ENCODE measurements at places on chromosomes 1 and 21. TPM values are rescaled to one million over a fixed set of nuclear protein-coding genes. Genes with fewer than 3 reads are reported as not detected.

DNA sequence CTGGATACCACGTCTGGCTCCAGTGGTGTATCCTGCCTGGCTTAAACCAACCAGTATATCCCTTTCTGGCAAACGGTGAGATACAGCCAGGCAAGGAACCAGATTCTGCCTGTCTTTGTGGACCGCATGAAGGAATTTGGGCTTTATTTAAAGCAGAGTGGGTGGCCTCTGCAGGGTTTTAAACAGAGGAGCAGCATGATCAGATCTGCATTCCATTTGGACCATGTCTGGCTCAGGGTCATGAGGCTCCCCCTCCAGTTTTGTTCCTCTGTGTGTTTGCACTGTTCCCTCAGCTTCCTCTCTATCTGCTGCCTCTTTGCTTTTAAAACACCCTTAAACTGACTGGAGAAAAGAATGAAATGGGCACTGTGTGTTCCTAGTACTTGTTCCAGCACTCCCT, 195.0 kb downstream of the GIPC2 start:
- peaks cover 6% of the 10 kb centered on the region for H3K27me3 ChIP-seq
- H3K36me3 ChIP-seq: peaks cover 1% of the 10 kb centered on the region

The KDF1 gene
- total RNA-seq: 26.1 TPM

DNA sequence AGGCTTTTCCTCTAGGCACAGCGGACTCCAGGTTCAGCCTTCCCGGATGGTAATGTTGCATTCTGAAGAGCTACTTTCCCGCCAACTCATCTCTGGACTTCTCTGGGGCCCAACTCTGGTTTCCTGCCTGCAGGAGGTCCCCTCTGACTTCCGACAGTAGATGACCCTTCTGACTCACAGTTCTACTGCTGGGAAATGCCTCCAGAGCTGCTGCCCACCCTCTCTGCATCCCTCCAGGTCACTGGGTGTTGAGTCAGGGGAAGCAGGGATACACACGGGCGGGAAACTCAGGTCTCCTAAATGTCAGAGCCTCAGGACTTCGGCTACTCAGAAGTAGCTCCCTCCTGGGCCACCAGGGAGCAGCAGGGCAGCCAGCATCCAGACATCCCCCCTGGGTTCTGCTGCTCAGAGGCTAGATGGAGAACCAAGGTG, 2.1 kb upstream of the KIF21B start:
- DNase-seq: no peak
- H3K4me1 ChIP-seq: peaks cover 17% of the 10 kb centered on the region
- no peak overlapping the region for H3K27ac ChIP-seq
- H3K27me3 ChIP-seq: peaks cover 21% of the 10 kb centered on the region
- no peak overlapping the region for H3K4me3 ChIP-seq
- no peaks in the 10 kb centered on the region for H3K36me3 ChIP-seq

- no peaks in the 10 kb centered on the region for H3K27me3 ChIP-seq
- H3K4me1 ChIP-seq: peaks cover 25% of the 10 kb centered on the region
- H3K27ac ChIP-seq: peak overlapping the region; percentile 19
- no peak for DNase-seq
- H3K36me3 ChIP-seq: no peaks in the 10 kb centered on the region
- no peak overlapping the region for H3K4me3 ChIP-seq
Measured at GRCh38 chr1:204295671-204296070, 64.1 kb downstream of the PLEKHA6 start.

DNA sequence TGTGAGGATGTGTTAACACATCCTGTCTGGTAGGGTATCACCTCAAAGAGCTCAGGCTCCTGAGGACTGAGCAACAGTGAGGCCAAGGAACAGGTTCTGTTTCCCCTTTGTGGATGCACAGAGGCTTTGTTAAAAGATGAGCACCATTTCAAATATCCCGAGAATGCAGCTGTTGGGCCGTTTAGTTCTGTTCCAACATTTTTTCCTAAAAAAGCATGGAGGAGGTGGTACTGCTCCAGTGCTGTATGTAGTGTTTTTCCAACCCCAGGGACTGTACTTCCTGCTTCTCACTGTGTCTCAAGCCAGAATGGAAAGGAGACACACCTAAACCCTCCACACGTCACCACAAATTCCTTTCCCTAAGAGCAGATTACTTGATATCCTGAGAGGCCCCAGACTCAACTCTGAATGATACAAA, 53.8 kb upstream of the BCL10 start:
- H3K27ac ChIP-seq: no peak overlapping the region
- no peak overlapping the region for H3K4me3 ChIP-seq
- H3K4me1 ChIP-seq: peaks cover 9% of the 10 kb centered on the region
- H3K36me3 ChIP-seq: peaks cover 4% of the 10 kb centered on the region

The TMEM61 gene
- total RNA-seq: 1.3 TPM

GRCh38 chr1:236734141-236734765, 48.0 kb downstream of the ACTN2 start:
- H3K4me1 ChIP-seq: peaks cover 19% of the 10 kb centered on the region
- peaks cover 2% of the 10 kb centered on the region for H3K36me3 ChIP-seq
- no peak for DNase-seq
- no peak overlapping the region for H3K4me3 ChIP-seq
- H3K27me3 ChIP-seq: peaks cover 82% of the 10 kb centered on the region

DNA sequence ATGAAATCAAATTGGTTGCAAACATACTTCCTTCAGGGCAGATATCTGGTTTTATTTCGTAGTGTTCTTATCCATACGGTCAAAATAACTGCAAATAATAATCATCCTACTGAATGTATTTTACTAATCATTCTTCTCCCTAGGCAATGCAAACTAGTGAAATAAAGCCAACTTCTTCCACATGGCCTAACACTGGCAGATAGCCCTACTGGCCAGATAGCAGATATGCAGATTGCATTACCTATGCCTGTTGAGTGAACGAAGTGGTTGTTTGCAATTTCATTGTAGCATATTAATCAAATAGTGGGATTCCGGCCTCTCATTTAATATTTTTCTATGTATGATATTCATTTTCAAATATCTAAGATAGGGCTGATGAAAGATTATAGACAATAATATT, 116.2 kb downstream of the CENPF start:
- peaks cover 9% of the 10 kb centered on the region for H3K27me3 ChIP-seq
- no peak overlapping the region for H3K27ac ChIP-seq

GRCh38 chr1:172375211-172375631, 45.3 kb upstream of the C1orf105 start:
- no peaks in the 10 kb centered on the region for H3K36me3 ChIP-seq
- H3K27ac ChIP-seq: no peak overlapping the region
- no peaks in the 10 kb centered on the region for H3K27me3 ChIP-seq
- no peak overlapping the region for H3K4me3 ChIP-seq
- no peak for DNase-seq

- no peaks in the 10 kb centered on the region for H3K36me3 ChIP-seq
- H3K4me1 ChIP-seq: peaks cover 5% of the 10 kb centered on the region
- no peak overlapping the region for H3K27ac ChIP-seq
- H3K27me3 ChIP-seq: peaks cover 25% of the 10 kb centered on the region
- no peak for DNase-seq
Measured at GRCh38 chr1:205950280-205950679, 7.0 kb upstream of the SLC26A9 start.

GRCh38 chr1:233290396-233291034, 5.0 kb downstream of the PCNX2 start:
- DNase-seq: no peak
- H3K36me3 ChIP-seq: peaks cover 2% of the 10 kb centered on the region
- H3K4me1 ChIP-seq: peaks cover 7% of the 10 kb centered on the region

- peaks cover 7% of the 10 kb centered on the region for H3K27me3 ChIP-seq
- H3K4me1 ChIP-seq: no peaks in the 10 kb centered on the region
- no peak for DNase-seq
- no peaks in the 10 kb centered on the region for H3K36me3 ChIP-seq
- H3K27ac ChIP-seq: no peak overlapping the region
Measured at GRCh38 chr1:201429736-201430501, 8.4 kb upstream of the TNNI1 start.

DNA sequence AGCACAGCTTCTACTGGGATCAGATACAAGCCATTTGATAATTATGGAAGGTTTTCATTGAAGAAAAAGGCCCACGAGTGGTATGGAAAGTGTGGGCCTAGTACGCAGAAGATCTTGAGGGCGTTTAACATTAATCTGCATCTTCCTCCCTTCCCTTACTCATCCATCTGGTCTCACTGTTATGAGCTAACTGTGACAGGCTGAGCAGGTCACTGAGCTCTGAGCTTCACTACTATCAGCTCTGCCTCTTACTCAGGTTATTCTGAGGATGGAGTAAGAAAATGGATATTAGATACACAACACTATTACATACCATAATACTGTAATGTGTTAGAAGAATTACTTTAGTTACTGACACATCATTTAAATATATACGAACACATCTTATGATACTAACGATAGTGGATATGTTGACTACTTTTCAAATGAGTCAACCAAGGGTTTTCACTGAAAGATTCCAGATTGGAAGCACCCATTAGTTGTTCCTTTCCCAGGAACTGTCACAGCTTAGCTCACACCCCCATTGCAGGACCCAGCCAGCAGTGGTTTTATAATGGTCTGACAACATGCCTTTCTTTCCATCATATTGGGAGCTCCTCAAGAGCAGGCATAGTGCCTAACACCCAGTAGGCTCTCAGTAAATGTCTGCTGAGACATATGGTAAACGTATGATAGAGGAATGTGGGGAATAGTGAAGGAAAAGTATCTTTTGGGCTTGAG, 97.8 kb upstream of the C8B start:
- H3K4me3 ChIP-seq: no peak overlapping the region
- DNase-seq: no peak
- peaks cover 37% of the 10 kb centered on the region for H3K4me1 ChIP-seq
- no peaks in the 10 kb centered on the region for H3K36me3 ChIP-seq
- H3K27me3 ChIP-seq: peaks cover 28% of the 10 kb centered on the region

DNA sequence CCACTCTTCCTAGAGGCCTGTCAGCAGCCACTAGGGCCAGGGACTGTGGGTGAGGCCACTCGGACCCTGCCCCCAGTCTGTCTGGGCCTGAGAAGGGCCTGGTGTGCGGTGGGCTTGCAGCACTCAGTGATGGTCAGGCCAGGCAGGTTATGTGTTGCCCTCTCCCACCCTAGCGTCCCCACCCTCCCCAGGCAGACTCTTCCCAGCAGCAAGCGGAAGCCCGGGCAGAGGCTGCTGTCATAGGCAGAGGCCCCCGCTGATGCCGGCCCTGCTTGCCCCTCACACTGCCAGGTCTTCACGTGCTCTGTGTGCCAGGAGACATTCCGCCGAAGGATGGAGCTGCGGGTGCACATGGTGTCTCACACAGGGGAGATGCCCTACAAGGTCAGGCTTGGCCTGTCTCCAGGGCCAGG, 6.6 kb downstream of the ZBTB48 start:
- peaks cover 4% of the 10 kb centered on the region for H3K36me3 ChIP-seq
- peaks cover 12% of the 10 kb centered on the region for H3K4me1 ChIP-seq
- no peak for DNase-seq

- no peaks in the 10 kb centered on the region for H3K36me3 ChIP-seq
- H3K4me1 ChIP-seq: peaks cover 10% of the 10 kb centered on the region
- no peak for DNase-seq
- H3K27me3 ChIP-seq: no peaks in the 10 kb centered on the region
- no peak overlapping the region for H3K27ac ChIP-seq
- no peak overlapping the region for H3K4me3 ChIP-seq
Measured at GRCh38 chr1:221772117-221772516, 30.2 kb upstream of the DUSP10 start.

DNA sequence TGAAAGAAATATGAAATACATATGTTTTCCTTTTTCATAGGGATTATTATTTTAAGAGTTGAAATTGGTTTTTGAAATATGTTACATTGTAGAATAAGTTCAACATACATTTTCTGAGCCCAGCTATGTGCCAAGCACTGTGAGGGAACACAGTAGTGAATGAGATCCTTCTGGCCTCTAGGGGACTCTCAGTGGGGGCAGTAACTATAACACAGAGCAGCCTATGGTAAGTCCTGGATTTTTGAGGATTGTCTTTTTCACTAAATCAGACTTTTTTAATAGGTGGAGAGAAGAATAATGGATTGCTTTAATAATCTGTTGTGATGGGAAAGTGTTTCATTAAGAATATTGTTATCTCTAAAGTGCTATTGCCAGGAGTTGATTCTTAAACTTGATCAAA, 2.4 kb downstream of the DNAJC6 start:
- no peak overlapping the region for H3K27ac ChIP-seq
- DNase-seq: no peak
- peaks cover 22% of the 10 kb centered on the region for H3K27me3 ChIP-seq
- H3K4me1 ChIP-seq: peaks cover 13% of the 10 kb centered on the region
- H3K36me3 ChIP-seq: no peaks in the 10 kb centered on the region

GRCh38 chr1:205947024-205947423, 3.8 kb upstream of the SLC26A9 start:
- DNase-seq: no peak
- no peaks in the 10 kb centered on the region for H3K36me3 ChIP-seq
- H3K4me3 ChIP-seq: no peak overlapping the region
- no peak overlapping the region for H3K27ac ChIP-seq
- peaks cover 13% of the 10 kb centered on the region for H3K4me1 ChIP-seq

- no peaks in the 10 kb centered on the region for H3K4me1 ChIP-seq
- no peak for DNase-seq
- H3K27ac ChIP-seq: no peak overlapping the region
- H3K27me3 ChIP-seq: no peaks in the 10 kb centered on the region
- H3K36me3 ChIP-seq: no peaks in the 10 kb centered on the region
- no peak overlapping the region for H3K4me3 ChIP-seq
Measured at GRCh38 chr1:3551290-3551678, 60.0 kb downstream of the MEGF6 start.

DNA sequence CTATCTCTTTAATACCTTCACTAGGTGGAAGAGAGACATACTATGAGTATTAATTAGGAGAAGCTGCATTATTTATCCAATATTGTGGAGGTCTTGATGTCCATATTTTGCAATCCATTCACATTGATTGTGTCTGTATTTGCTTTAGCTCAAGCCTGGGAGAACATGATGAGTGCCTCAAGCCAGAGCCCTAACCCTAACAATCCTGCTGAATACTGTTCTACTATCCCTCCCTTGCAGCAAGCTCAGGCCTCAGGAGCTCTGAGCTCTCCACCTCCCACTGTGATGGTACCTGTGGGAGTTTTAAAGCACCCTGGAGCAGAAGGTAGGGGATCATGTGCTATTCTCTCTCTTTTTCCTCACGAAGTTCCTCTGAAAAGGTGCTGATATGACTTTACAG, 99.5 kb downstream of the CC2D1B start:
- H3K27me3 ChIP-seq: no peaks in the 10 kb centered on the region
- peaks cover 15% of the 10 kb centered on the region for H3K36me3 ChIP-seq
- peaks cover 15% of the 10 kb centered on the region for H3K4me1 ChIP-seq
- no peak overlapping the region for H3K27ac ChIP-seq
- H3K4me3 ChIP-seq: no peak overlapping the region
- no peak for DNase-seq

DNA sequence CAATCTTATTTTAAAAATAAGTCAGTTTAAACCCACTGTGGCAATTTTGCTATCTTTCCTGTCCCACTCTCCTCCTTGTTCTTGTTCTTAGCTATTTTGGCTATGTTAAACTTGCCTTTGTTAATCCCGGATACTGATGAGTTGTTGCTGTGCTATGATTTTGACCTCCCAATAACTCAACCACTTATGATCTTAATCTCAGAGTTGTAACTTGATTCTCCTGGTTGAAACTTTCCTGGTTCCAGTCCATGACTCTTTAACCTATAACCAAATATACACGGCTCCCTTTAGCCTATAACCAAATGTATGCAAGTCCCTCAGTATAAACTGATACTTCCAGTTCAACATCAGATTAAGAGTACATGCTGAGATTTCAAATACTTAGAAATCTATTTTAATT, 15.6 kb upstream of the ACADM start:
- no peak overlapping the region for H3K27ac ChIP-seq
- H3K27me3 ChIP-seq: no peaks in the 10 kb centered on the region
- H3K36me3 ChIP-seq: no peaks in the 10 kb centered on the region

GRCh38 chr1:111334169-111334568, 43.5 kb downstream of the CHIA start:
- no peaks in the 10 kb centered on the region for H3K27me3 ChIP-seq
- no peak overlapping the region for H3K27ac ChIP-seq
- no peak for DNase-seq

Measured in progenitor cell of endocrine pancreas (in vitro differentiated cells).